ENCODE measurements at places on chromosomes 3 and 15.

- DNase-seq: no peak
Observed at GRCh38 chr3:4850211-4850927, 128.9 kb upstream of the BHLHE40 start.

DNA sequence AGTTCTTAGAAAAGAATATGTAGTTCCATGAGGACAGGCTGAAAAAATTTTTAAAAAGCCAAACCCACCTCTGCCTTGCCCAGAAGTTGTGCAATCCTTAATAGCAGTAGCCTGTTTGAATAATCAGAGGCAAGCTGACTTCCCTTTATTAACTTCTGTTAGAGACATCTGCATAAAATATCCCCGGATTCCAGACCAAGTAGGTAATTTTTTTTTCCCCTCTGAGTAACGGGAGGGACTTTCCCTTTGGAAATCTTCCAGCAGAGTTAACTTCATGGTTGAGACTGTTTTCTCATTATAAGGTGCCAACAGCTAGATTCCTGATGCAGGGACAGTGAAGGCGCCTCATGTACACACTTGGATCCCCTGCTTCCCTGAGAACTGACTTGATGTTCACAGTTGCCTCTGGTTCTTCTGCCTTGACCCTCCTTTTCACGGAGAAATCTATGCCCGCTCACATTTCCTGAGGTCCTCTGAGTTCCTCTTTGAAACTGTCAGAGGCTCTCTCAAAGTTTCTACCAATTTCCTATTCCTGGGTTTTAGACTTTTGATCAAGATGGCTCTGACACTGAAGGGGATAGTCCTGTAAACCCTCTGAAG lies 227.6 kb upstream of the BHLHE40 start:
- DNase-seq: no peak

DNA sequence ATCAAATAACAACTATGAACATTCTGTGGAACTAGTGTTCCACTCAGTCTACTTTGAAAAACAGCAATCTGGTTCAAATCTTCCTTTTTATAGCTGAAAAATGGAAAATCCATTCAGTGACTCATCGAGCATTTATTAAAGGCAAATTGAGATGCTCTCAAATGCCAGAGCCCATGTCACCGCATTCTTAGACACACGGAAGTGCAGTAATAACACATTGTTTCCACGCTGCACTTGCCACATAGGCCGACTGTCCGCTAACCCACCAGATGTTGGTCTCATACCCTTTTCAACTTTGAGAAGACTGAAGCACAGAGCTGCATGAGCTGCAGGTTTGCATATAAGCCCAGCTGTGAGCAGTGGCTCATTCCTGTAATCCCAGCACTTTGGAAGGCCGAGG lies 95.9 kb downstream of the TMEM266 start:
- DNase-seq: no peak

- no peak for DNase-seq
Observed at GRCh38 chr15:101676921-101677329, 24.7 kb upstream of the TM2D3 start.

DNA sequence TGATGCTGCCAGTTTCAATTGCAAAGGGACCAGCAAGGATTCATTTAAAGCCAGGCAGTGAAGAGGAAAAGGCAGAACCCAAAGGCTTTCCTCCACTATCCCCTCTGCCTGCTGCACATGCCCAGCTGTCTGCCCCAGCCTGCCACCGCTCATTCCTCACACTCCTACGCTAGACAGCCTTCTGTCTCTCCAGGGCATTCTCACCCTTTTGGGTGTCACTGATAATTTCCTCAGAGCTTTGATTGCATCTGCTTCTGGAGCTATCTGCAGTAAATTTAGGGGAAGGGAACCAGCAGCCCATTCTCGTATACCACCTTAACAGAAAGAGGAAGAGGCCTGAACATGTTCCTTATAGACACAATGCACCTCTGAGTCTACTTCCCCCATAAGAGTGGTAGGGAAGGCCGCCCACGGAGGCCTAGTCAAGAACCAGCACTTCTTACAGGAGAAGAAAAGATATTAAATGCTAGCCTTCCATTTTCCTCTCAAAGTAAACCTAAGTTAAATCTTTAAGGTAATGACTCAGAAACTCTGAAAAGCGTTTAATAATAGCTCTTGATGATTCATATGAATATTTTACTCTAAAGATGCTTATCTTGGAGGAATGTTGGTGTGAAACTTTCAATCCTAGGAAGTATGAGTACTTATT lies 20.9 kb downstream of the NUDT16 start:
- no peak for DNase-seq

- no peak for DNase-seq
Observed at GRCh38 chr15:70535071-70535954, 228.0 kb downstream of the UACA start.

DNA sequence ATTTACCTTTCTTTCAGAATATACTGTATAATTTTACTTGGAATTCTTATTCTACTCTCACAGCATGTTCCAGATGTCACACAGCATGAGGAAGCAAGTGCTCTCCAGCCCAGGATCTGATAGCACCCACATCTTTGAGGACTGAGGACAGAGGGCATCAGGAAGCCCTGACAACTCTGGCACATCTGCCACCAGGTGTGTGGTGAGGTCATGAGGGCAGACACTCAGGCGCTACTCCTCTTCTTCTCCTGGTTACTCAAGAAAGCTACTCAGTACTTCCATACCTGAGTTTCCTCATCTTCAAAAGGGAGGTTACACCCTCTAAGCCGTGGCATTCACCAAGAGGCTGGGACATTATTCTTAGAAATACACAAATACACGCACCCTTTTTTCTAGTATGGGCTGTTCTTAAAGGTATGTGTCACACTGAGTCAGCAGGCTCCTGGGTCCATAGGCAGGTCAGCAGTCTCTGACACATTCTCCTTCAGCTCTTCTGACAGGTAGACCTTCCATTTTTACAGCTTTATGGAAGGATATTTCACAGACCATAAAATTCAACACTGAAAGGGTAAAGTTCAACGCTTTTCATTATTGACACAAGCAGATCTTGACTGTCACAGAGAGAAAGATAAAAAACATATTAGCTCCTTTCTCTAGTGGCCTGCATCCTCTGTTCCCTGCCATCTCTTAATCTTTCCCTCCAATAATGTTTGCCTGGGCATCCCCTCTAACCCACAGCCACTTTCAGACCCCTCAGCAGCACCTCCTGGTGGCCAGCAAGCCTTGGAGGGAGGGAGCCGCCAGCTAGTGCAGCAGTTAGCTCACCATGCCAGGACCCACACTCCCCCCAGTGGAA lies 103.2 kb upstream of the TJP1 start:
- peak; percentile 5 for DNase-seq
